Endodermal cell (in vitro differentiated cells): ENCODE measurements at places on chromosomes 3 and 15. TPM values are rescaled to one million over a fixed set of nuclear protein-coding genes. Genes with fewer than 3 reads are reported as not detected.

Gene LRCH3
- total RNA-seq: 60.3 and 67.1 TPM in 2 replicates

Gene EDC3
- 42.3 to 44.5 TPM (median 43.7 TPM) in 3 replicates for total RNA-seq

Gene GALNT15
- not detected in 2 replicates for total RNA-seq

Gene BCL2A1
- total RNA-seq: not detected in 2 replicates

Gene TRPM1
- total RNA-seq: not detected in 3 replicates

Gene CLDN1
- total RNA-seq: 8.7 to 61.2 TPM (median 9.2 TPM) in 3 replicates

Gene CCR8
- 0.22 TPM in 1 of 2 replicates, not detected in the other for total RNA-seq

Gene PIGZ
- total RNA-seq: 0.25 and 0.31 TPM in 2 replicates

GRCh38 chr15:80474224-80475215 is 70.3 kb downstream of the ARNT2 start:
- DNase-seq: no peak

DNA sequence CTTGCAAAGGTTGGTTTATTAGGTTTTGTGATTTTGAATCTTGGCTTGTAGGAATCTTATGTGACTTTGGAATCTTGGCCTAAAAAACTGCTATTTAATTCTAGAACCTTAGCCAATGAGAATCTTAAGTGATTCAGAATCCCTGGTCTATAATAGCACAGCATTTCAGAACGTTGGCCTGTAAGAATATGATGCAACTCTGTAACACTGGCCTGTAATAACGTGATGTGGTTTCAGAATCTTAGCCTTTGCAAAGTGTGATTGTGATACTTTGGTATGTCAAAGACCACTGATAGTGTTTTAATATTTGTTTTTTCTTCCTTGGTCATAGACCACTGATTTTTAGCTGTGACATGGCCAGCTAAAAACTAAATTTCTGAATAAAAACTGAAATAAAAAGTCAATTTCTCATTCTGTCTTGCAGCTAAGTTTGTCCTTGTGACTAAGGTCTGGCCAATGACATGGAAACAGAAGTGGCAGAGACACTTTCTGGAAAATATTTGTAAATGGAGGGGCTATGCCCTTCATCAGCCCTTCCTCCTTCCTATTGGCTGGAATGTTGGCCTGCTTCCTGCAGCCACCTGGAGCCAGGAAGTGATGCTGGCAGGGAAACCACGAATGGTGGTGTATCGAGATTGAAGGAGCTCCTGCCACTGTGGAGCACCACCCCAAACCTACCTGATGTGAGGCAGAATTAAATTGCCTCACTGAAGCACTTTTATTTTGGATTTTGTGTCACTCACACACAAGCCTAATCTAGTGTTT is 42.3 kb upstream of the CORO2B start:
- no peak for DNase-seq

GRCh38 chr3:187807086-187807862 is 62.0 kb upstream of the BCL6 start:
- peak; percentile 5 for DNase-seq

DNA sequence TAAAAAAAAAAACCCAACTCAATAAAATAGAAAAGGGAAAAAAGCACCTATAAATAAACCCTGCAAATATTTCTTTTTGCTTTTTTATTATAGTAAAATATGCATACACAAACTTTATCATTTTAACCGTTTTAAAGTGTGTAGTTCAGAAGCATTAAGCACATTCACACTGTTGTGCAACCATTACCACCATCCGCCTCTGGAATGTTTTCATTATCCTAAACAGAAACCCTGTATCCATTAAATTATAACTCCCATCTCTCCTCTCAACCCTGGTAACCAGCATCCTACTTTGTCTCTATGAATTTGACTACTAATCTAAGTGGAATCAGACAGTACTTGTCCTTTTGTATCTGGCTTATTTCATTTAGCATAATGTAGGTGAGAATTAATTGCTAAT is 15.0 kb downstream of the CDCP1 start:
- no peak for DNase-seq

DNA sequence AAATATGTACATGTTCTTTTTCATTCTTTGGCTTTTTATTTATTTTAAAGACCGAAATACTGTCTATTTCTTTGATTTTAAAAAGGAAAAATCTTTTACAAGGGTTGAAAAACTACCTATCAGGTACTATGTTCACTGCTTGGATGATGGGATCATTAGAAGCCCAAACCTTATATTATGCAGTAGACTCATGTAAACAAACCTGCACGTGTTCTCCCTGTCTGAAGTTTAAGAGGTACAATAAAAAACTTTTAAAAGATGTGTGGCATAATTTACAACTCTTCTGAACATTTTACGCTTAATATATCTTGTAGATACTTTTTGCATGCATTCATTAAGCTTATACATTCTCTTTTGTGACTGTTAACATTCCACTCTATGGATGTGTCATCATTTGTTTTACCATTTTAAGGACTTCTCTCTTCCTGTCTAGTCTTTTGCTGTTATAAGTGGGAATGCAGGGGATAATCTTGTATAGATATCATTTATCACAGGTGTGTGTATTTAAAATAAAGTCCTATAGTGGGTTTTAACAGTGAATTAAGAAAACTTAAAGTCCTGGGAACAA is 6.2 kb downstream of the MGA start:
- DNase-seq: no peak

GRCh38 chr3:53328746-53329145 is 18.6 kb downstream of the DCP1A start:
- DNase-seq: no peak

DNA sequence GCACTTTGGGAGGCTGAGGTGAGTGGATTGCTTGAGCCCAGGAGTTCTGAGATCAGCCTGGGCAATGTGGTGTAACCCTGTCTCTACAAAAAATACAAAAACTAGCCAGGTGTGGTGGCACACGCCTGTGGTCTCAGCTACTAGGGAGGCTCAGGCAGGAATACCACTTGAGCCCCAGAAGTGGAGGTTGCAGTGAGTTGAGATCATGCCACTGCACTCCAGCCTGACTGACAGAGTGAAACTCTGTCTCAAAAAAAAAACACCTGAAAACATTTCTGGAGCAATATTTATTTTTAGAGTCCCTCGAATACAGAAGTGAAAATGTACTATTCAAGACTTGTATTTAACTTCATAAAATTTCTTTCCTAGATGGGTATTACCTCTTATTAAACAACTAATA is 4.6 kb downstream of the SPCS1 start:
- DNase-seq: no peak

GRCh38 chr15:89107984-89108383 is 19.7 kb downstream of the ABHD2 start:
- no peak for DNase-seq

DNA sequence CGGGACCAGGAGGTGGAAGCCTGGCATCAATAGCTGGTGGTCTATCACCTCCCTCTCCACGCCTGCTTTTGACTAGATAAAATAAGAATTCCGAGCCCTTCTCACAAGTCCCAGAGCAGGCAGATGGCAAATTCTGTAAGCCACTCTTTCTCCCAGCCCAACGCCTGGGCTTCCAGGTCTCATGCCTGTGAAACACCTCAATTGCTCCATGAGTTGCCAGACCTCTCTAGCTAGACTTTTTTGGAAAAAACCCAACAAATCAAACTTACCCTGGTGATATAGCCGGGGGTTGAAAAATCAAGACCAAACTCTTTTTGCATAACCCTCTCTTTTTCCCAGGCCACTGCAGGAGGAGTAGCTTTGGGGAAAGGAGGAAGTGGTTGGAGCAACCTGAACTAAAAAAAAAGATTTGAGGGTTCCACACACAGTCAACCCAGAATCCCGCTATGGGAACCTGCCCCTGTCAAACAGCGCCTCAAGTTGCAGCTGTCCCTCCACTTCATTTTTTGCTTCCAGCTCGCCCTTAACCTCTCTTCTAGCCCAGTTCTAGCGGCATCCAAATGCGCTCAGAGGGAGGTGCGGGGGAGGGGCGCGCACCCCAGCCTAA is 7.0 kb downstream of the BHLHE40 start:
- DNase-seq: no peak

GRCh38 chr3:133945381-133946095 is 49.9 kb upstream of the RAB6B start:
- DNase-seq: no peak

DNA sequence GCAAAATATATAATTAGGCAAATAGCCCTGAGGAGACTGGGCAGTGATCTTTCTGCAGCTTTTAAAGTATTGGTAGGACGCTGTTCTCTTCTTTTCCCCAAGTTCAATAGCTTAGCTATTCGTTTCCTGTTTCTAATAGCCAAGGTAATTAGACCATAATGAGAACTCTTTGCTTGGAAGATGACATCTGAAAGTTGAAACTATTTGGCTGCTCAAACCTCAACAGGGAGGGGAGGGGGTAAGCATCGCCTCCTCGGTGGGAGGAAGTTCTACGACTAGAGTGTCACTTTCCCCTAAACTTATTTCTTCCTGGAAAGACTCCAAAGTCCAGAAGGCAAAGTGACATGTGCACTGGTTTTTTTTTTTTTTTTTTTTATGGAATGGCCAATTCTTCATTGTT is 22.8 kb upstream of the ALDH1A3 start:
- DNase-seq: no peak

GRCh38 chr3:188389711-188390342 is 235.9 kb downstream of the LPP start:
- no peak for DNase-seq

DNA sequence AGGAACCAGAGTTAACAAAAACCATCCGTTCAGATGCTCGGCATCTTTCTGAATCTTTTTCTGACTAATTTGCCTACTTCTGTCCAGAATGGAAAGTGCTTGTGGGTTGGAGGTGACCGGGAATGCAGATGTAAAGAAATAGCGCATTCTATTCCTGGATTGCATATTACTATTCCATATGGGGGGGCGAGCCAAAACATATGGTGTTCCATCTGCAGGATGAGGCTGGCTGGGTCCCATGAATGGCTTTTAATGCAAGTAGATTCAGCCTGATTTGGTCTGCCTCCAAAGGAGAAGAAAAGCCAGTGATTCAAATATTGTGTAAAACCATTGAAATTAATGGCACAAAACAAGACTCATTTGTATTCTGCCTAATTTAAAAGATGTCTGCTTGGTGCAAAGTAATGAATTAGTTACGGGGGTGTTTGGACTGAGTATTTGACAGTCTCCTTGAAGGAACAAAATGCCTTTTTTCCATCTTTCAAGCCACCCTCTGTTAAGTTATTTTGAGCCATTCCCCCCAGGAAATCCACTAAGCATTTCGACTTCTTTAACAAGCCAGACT is 99.0 kb downstream of the ST8SIA2 start:
- no peak for DNase-seq

DNA sequence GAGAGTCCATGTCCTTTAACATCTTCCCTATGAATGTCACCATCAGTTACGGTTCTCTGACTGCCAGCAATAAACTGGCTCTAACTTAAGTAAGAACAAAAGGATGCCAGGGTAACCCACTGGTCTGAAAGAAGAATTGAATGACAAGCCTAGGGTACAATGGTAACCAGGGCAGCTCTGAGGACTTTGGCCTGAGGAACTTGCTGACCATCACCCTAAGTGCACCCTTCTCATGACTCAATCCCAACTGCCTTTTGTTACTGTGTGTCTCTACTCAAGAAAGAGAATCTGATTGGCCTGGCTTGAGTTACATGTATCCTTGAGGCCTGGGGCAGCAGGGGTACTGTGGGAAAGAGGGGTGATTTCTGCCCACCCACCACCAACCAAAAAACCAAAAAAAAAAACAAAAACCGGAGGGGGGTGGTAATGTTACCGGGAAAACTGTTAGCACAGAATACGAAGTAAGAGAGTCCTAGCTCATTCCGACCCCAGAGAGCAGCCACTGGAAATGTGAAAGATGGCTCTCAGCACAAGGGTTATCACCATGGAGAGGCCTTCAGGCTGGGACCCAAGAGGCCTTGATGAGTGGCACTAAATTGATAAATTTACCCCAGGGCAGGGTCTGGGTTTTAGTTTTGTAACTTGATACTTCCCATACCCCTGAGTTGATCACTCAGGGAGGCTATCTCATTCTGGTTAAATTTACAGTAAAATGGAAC is 9.3 kb upstream of the SLC28A1 start:
- DNase-seq: no peak

DNA sequence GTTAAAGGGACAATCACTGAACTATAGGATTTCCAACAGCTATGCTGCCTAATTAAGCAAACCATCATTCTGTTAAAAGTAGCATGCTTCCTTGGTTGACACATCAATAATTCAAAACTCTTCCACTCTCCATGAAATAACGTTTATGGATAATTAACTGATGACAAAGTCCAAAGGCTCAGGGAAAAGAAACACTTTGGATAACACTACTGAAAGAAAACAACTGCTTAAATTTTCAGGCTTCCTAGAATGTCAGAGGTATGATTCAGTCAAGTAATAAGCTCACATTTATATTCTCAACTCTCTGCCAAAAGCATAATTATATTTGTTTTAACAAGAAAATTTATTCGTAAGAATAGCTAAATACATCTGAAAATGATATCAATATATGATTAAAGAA is 49.6 kb downstream of the WDR72 start:
- DNase-seq: no peak

DNA sequence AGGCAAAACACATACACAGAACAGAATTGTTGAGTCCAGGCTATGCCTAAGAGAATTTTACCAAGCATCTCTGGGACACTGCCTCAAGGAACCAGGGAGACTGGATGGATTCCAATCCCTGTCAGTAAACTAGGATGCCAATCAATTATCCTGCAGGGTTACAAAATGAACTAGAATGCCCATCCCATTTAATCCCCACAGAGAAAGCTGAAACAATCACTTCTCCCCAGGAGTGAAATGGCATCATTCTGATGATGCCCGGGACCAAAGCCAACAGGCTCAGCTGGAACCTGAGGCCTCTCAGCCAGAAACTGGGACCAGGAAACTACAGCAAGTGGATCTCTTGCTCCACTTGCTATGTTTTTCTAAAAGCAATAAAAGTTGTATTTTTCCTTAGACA is 130.0 kb upstream of the TJP1 start:
- DNase-seq: no peak

DNA sequence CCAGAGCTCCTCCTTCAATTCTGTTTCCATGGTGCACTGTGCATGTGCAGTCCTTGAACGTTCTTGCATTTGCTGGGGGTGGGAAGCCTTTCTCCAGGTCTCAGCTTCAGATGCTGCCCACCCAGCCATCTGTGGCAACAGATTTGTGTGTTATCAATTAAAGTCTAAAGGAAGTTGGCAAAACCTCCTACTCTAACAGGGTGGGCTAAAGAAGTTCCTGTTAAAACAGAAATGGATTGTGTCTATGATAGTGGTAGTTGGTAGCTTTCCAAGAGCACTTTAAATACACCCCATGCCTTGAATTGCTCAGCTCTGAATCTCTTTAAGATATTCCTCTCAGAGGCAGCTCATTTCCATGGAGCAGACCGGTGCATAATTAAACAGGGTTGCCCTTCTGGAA is 488.0 kb upstream of the SUCLG2 start:
- no peak for DNase-seq

GRCh38 chr3:186002884-186003472 is 65.2 kb upstream of the TRA2B start:
- DNase-seq: peak; percentile 78
